Activated CD8-positive, alpha-beta T cell treated with anti-CD3 and anti-CD28 coated beads, Interleukin-2, amount 10 ng/mL, durations not matched to agents 7 days and 5 days (primary cell): ENCODE measurements at places on chromosomes 13 and 19. TPM values are rescaled to one million over a fixed set of nuclear protein-coding genes. Genes with fewer than 3 reads are reported as not detected.

Gene PCP2
- 1.0 TPM for total RNA-seq

Gene PRR36
- 0.08 TPM for total RNA-seq

Gene SPTBN4
- 0.47 TPM for total RNA-seq

Gene PSPN
- total RNA-seq: 2.6 TPM

Gene FAM216B
- not detected for total RNA-seq

Gene EDDM13
- 2.3 TPM for total RNA-seq

Gene KRTDAP
- total RNA-seq: not detected

Gene ZNF492
- total RNA-seq: 2.1 TPM

Gene KLK15
- total RNA-seq: not detected

GRCh38 chr19:46605356-46605821, 4.3 kb downstream of the CALM3 start:
- peak overlapping the region; percentile 68 for H3K27ac ChIP-seq
- no peak overlapping the region for H3K4me3 ChIP-seq

DNA sequence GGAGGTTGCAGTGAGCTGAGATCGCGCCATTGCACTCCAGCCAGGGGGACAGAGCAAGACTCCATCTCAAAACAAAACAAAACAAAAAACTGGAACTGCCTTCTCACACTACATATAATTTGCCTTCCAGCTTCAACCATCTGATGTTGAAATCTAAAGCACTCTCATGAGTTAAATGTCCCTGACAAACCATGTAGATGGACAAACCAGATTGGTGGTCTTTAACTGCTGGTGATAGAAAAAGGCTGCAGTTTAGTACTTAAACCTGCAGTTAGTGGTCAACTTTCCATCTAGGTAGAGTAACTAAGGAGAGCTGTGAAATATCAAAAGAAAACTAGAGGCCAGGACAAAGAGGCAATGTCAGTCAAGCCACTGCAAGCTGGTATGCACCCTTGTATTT, 5.8 kb upstream of the C19orf84 start:
- H3K27ac ChIP-seq: peak overlapping the region; percentile 96
- DNase-seq: no peak
- H3K36me3 ChIP-seq: peaks cover 8% of the 10 kb centered on the region

DNA sequence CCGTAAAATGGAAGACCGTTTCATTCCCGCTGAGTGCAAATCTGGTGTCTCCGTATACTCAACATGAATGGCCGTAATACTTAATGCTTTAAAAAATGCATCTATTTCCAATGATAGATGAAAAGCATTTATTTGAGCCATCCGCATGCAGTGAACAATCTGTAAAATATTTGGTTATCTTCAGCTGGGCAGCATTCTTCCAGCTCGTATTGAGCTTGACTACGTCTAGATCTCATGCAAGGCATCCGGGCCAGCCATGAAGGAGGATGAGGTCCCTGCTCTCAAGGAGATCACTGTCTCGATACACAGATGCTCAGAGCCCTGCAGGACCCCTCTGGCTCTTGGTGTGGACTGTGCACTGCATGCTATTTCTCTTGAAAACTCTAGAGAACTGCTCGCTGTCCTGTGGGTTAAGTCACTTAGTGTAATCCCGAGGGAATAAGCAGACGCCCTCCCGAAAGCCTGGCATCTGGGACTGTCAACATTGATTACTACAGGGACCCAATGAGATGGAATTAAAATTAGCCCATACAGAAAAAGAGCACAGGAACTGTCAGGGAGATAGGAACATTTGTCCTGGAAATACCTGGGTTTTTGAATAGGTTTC, 112.4 kb upstream of the RNF113B start:
- H3K36me3 ChIP-seq: no peaks in the 10 kb centered on the region
- no peaks in the 10 kb centered on the region for H3K4me1 ChIP-seq
- DNase-seq: no peak

- no peak overlapping the region for H3K4me3 ChIP-seq
- H3K27ac ChIP-seq: no peak overlapping the region
- no peaks in the 10 kb centered on the region for H3K27me3 ChIP-seq
- H3K36me3 ChIP-seq: no peaks in the 10 kb centered on the region
- no peak for DNase-seq
- no peaks in the 10 kb centered on the region for H3K4me1 ChIP-seq
These were observed 469.9 kb downstream of the GPC5 start for GRCh38 chr13:91868351-91868750.

DNA sequence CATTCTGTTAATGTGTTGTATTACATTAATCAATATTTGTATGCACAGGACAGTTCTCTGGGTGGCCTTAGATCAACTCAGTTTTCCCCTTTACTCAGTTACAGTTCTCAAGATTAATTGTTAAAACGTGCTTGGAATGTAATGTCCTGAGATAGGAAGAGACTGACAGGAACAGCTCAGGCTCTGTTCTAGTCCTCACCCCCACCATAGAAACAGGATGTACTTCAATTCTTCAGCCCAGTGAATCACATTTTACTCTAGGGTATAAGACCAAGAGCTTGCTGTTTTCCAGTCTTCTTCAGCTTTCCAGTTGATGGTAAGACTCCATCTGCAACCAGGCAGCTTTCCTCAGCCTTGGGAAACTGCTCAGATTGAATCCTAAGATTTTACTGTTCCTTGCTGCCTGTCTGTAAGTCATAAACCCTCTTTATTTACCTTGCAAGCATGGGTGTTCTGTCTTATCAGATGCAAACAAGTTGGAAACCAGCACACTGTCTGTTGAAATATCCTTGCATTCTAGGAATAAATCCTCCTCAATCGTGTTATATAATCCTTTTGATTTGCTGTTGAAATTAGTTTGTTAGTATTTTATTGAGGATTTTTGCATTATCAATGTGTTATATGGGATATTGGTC, 836.9 kb upstream of the PCDH9 start:
- H3K27ac ChIP-seq: no peak overlapping the region
- no peak for DNase-seq
- H3K4me1 ChIP-seq: no peaks in the 10 kb centered on the region
- no peaks in the 10 kb centered on the region for H3K36me3 ChIP-seq

DNA sequence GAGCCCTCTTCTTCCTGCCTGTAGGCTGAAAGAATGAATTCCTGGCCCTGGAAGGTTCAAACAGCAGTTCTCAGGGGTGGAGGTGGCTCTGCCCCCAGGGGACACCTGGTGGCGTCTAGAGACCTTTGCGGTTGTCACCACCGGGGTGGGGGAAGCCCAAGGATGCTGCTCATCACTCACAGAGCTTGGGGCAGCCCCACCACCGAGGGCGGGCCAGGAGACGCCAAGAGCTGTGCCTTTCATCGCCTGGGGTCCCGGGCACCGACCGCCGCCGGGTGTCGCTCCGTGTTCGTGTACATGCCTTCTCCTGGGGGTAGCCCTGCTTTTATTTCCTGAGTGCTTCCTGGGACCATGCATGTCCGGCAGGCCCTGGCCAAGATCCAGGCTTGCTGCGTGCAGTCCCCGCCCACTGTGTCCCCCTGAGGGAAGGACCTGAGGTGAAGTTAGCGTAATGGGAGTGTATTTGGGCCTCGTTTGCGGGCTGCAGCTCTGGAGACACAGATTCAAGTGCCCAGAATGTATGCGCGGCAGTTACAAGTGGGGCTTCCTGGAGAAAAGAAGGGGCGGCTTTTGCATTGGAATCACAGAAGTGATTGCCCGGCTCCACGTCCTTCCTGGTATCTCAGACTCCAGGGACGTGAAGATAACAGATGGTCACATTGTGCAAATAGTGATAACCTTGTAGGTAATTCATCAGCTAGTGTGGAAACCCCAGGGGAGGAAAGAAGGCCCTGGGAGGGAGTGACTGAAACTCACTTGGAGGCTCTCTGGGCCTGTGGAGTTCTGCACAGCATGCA, 7.8 kb downstream of the DOT1L start:
- peak overlapping the region; percentile 34 for H3K27ac ChIP-seq
- DNase-seq: peak; percentile 79
- no peak overlapping the region for H3K4me3 ChIP-seq
- H3K36me3 ChIP-seq: peaks cover 22% of the 10 kb centered on the region
- H3K4me1 ChIP-seq: peaks cover 61% of the 10 kb centered on the region
- no peaks in the 10 kb centered on the region for H3K27me3 ChIP-seq

DNA sequence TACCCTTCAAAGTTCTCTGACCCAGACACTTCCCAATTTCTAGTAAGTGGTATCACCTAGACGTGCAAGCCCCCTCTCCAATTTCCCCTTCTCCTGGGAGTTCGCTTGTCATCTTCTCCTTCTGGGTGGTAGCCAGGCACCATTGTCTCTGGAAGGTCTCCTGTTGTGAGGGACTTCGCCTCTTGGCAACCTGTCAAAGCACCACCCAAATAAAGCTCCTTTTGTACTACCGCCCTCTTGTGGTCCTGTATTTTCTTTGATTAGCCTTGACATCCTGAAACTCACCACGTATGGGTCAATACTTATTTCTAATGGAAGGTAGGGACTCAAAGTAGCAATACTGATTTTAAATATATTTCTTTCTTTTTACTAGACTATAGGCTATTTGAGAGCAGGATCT, 8.2 kb downstream of the GPC5 start:
- H3K4me3 ChIP-seq: no peak overlapping the region
- no peaks in the 10 kb centered on the region for H3K36me3 ChIP-seq
- peak; percentile 60 for DNase-seq
- no peaks in the 10 kb centered on the region for H3K4me1 ChIP-seq

DNA sequence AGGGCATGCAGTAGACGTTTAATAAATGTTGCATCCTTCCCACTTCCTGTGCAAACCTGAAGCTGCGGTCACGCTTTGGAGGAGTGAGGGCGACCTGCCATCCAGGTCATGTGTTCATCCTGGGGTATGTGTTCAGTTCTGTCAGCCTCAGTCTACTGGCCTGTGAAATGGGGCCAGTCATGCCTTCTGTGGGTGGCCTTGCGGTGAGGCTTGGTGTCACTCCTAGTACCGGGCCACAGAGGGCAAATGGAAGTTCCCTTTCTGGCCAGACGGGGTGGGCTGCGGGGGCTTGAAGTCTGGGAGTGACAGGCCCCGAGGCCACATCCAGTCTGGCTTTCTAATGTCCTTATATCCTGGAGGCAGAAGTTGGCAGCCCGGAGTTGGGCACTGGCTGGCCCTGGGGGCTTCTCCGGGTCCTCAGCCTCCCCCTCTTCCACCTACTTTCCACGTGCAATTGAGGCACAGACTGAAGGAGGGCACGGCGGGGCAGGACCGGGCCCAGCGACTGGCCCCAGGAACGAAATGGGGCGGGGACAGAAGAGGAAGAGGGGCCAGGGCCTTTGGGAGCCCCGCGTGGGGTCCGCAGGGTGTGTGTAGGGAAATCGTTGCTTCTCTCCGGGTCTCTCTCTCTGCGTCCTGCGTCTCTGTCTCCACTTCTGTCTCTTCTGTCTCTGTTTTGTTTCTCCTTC, 11.1 kb downstream of the PDE4A start:
- H3K27me3 ChIP-seq: peaks cover 2% of the 10 kb centered on the region
- H3K4me3 ChIP-seq: peak overlapping the region; percentile 84
- DNase-seq: peak; percentile 74
- H3K27ac ChIP-seq: peak overlapping the region; percentile 95
- H3K4me1 ChIP-seq: peaks cover 84% of the 10 kb centered on the region

GRCh38 chr13:50907781-50908180, 1.8 kb upstream of the RNASEH2B start:
- DNase-seq: no peak
- H3K36me3 ChIP-seq: peaks cover 12% of the 10 kb centered on the region
- peak overlapping the region; percentile 32 for H3K27ac ChIP-seq
- H3K27me3 ChIP-seq: no peaks in the 10 kb centered on the region
- no peak overlapping the region for H3K4me3 ChIP-seq

DNA sequence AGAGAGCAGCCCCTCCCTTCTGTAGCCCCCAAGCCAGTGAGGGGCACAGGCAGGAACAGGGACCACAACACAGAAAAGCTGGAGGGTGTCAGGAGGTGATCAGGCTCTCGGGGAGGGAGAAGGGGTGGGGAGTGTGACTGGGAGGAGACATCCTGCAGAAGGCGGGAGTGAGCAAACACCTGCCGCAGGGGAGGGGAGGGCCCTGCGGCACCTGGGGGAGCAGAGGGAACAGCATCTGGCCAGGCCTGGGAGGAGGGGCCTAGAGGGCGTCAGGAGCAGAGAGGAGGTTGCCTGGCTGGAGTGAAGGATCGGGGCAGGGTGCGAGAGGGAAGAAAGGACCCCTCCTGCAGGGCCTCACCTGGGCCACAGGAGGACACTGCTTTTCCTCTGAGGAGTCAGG, 4.2 kb downstream of the KLK3 start:
- DNase-seq: no peak
- no peaks in the 10 kb centered on the region for H3K4me1 ChIP-seq
- no peak overlapping the region for H3K27ac ChIP-seq
- H3K36me3 ChIP-seq: no peaks in the 10 kb centered on the region
- H3K4me3 ChIP-seq: no peak overlapping the region

- no peaks in the 10 kb centered on the region for H3K4me1 ChIP-seq
- H3K27ac ChIP-seq: no peak overlapping the region
- H3K27me3 ChIP-seq: no peaks in the 10 kb centered on the region
These were observed 413.8 kb downstream of the GPC6 start for GRCh38 chr13:93640452-93640851.

DNA sequence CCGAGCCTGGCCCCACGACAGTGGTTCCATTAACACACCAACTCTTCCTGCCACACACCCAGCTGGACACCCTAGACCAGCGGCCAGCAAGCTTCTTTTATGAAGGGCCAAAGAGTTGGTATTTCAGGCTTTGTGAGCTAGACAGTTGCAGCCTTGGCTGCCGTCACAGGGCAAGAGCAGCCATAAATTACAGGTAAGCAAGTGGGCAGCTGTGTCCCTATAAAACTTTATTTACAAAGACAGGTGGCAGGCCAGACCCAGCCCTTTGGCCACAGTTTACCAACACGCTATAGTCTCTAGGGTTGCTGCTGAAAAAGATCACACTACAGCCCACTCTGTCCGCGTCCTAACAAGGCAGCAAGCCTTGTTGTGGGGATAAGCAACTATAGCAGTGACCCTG, 13.3 kb downstream of the ELL start:
- no peaks in the 10 kb centered on the region for H3K27me3 ChIP-seq
- no peak overlapping the region for H3K4me3 ChIP-seq
- peaks cover 3% of the 10 kb centered on the region for H3K36me3 ChIP-seq
- peak overlapping the region; percentile 15 for H3K27ac ChIP-seq
